A549 treated with DMSO at 1 μM for 4 hours (cell line): ENCODE measurements at places on chromosomes 3 and 15. TPM values are rescaled to one million over a fixed set of nuclear protein-coding genes. Genes with fewer than 3 reads are reported as not detected.

Gene ATP2B2
- 0.01 to 0.24 TPM (median 0.06 TPM) in 5 replicates for total RNA-seq

Gene CCDC191
- total RNA-seq, result 1.4 to 2.2 TPM (median 2.2 TPM) in 5 replicates

Gene ARHGEF26
- 6.3 to 7.8 TPM (median 7.0 TPM) in 5 replicates for total RNA-seq

Gene TMC3
- total RNA-seq, result not detected in 5 replicates

Gene SLC9C1
- total RNA-seq, result not detected in 5 replicates

Gene HDC
- 0.06 to 0.14 TPM (median 0.14 TPM) in 3 of 5 replicates, not detected in the others for total RNA-seq

Gene TMEM212
- not detected in 5 replicates for total RNA-seq

Gene CAND2
- 0.26 to 0.51 TPM (median 0.32 TPM) in 5 replicates for total RNA-seq

Gene RYR3
- 0.12 to 0.53 TPM (median 0.13 TPM) in 4 of 5 replicates, not detected in the other for total RNA-seq

Gene MKRN2OS
- not detected in 5 replicates for total RNA-seq

Gene NKTR
- total RNA-seq, result 9.0 to 13.9 TPM (median 12.5 TPM) in 5 replicates

Gene DNAJA4
- 0.12 TPM in 1 of 5 replicates, not detected in the others for total RNA-seq

Gene DPPA2
- not detected in 5 replicates for total RNA-seq

Gene SOX2
- total RNA-seq, result 0.75 to 1.2 TPM (median 1.0 TPM) in 5 replicates

Gene DAZL
- total RNA-seq, result not detected in 5 replicates

Gene CHL1
- 0.02 TPM in 1 of 5 replicates, not detected in the others for total RNA-seq

Gene SAMMSON
- total RNA-seq, result not detected in 5 replicates

Gene IL17RD
- total RNA-seq, result 0.56 to 1.7 TPM (median 0.95 TPM) in 5 replicates

Gene TGM4
- 0.05 to 0.09 TPM (median 0.07 TPM) in 3 of 5 replicates, not detected in the others for total RNA-seq

Gene UBP1
- total RNA-seq, result 55.7 to 65.3 TPM (median 62.1 TPM) in 5 replicates

Gene FOXB1
- not detected in 5 replicates for total RNA-seq

Gene RIOX2
- total RNA-seq, result 26.6 to 34.9 TPM (median 32.3 TPM) in 5 replicates
